WERI-Rb-1 (cell line): ENCODE measurements at places on chromosomes 12 and 14.

DNA sequence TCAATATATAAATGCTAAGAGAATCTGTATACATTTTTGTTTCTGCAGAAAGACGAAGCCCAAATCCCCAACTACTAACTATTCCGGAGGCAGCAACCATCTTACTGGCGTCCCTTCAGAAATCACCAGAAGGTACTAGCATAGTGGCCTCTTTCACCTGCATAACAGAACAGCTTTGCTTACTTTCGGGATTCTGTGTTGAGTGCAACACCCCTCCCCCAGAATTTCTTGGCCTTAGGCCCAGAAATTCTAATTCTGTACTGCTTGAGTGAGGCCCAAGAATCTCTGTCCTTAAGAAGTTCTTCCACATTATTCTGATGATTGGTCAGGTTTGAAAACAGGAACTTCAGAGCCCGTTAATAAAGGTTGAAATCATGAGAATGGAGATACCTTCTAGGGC, 2.9 kb downstream of the SPX start:
- DNase-seq, result no peak

DNA sequence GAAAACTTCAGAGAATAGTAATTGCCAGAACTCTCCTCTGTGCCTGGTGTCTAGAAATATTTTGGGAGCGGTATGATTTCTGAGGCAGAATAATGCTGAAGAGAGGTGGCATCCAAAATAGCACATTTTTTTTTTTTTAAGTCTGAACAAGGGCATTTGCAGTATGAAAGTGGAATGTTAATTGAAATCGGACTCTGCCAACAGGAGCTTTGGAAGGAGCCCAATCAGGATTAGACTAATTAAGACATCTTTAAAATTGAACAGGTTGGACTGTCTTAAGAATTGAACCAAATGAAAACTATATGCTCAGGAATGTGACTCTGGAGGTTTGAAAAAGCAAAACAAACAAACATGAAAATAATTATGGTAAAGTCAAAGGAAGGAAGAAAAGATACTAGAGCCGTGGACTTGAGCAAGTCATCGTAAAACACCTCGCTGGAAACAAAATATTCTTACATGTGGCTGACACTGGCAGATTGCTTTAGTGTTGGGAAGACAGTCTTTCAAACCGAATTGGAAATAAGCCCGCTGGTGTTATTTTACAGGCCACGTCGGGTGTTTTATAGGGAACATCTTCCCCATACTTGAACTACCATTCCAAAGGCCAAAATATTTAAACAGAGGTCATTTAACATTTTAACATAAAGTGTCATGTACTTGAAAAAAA, 436.3 kb downstream of the VRK1 start:
- DNase-seq, result no peak

DNA sequence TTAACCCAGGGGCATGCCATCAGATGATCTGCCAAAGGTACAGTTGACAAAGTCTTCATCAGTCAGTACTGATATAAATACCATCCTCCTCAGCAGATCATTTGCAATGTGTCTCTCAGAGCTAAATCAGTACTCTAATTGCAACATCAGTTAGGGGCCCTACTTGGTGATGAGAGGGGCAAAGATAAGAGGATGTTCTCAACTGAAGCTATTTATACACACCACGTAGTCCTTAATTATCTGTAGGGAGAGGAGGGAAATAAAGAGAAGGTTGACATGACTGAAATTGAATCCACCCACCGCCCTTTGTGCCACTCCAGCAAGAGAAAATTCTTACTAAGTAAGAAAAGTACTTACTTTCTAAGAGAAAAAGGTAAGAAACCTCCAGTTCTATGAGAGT, 157.8 kb upstream of the NUDT4 start:
- no peak for DNase-seq

DNA sequence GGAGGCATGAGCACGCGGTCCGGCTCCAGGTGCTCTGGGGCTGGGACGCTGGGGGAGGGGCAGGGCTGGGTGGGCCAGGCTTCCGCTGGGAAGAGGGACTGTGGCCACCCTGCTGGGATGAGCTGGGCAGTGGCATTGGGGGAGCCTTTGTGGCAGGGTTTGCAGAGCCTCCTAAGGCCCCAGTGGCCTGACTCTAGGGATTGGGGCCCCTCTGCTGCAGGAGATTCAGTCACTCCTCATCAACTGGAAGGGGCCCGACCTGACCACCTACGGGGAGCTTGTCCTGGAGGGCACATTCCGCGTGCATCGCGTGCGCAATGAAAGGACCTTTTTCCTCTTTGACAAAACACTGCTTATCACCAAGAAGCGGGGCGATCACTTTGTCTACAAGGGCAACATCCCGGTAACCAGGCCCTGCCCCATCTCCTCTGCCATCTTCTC, 26.9 kb downstream of the PLEKHG3 start:
- DNase-seq, result no peak

- DNase-seq, result no peak
These were observed 194.4 kb upstream of the CRY1 start for GRCh38 chr12:107287436-107288413.

- no peak for DNase-seq
These were observed 17.4 kb upstream of the COL2A1 start for GRCh38 chr12:48021485-48022179.

DNA sequence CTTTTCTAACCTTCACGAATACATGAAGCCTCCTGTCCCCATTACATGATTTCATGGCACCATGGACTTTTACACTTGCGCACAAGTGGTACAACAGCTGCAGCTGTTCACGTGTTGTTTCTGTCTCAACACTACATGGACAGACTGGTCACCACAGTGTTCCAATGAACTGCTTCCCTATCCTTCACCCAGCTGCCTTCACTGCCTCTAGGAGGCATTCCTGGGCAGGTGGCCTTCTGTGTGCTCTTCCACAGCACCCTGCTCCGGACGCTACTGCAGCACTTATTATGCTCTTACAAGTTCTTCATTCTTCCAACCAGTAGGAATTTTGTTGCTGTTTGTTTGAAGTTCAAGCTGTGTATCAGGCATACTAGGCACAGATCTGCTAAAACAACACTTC, 1.5 kb downstream of the MTERF2 start:
- DNase-seq, result no peak

- DNase-seq, result peak; percentile 66
These were observed 2.8 kb upstream of the AAAS start for GRCh38 chr12:53324113-53324778.

DNA sequence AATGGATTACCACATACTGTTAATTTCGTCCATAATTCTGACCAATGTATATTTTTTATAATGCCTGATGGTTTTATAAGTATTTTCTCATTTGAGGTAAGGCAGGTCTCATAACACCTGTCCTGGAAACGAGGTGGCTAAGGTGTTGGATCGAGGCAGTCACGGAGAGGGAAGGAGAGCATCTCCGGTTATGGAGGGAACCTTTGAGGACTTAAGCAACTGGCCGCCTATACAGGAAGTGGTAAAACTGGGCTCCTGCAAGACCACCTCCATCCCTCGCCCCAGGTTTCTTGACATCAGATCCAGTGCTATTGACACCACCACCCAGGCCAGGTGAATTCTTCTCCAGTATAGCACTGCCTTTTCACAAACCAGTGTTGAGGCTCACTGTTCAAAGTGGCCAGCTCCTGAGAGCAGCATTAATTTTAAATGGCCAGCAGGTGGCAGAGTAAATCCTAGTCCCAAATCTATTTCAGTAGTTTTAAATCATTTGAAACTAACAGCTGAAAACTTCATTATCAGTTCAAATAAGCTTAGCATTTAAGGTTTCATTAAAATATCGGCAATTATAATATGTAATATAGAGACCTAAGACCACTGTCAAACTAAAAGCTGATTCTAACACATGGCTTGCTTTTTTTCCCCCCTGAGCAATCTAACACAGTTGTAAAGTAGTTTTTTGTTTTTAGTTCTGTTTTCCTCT, 100.8 kb downstream of the PPM1A start:
- DNase-seq, result peak; percentile 32

GRCh38 chr14:77965919-77966435, 166.1 kb downstream of the ADCK1 start:
- no peak for DNase-seq

- no peak for DNase-seq
These were observed 203.7 kb downstream of the CACNA1C start for GRCh38 chr12:2256453-2256852.

DNA sequence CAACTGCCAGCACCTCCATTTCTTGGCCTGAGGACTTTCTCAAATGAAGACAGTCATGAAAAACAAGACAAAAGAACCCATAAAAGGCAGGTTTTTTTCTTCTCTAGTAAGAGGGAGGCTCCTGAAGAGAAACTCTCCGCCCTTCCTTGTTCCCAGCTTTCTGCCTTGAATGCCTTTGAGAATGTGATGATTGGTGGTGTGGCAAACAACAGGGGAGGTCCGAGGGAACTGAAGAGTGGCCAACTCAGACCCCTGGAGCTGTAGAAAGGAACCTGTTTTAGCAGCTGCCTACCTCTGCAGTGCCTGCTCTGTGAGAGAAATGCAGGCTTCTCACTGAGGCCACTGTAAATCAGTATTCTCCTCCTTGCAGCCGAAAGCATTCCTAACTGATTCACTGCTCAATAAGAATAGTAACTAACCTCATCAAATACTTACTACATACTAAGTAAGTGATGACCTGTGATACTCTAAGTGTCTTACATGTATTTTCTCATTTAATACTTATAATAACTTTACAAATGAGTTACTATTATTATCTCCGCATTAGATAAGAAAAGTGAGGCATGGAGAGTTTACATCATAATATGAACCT, 16.7 kb upstream of the ERC1 start:
- DNase-seq, result no peak

DNA sequence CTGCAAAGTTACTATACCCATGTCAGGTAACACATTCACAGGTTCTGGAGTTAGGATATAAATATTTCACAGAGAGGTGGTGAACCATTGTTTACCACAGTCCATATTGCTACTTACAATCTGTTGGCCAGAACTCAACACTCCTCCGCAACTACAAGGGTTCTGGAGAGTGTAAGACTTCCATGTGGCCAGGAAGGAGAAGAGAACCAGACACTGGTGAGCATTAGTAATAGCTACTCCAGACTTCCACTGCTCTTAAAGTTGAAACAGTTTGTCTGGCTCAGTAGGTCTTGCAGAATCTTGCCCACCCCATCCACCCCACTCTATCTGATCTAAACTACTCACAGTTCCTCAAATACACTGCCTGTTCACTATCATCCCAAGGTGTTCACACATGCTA, 369.6 kb downstream of the DUSP6 start:
- no peak for DNase-seq

GRCh38 chr14:35140718-35141581, 18.6 kb downstream of the PRORP start:
- no peak for DNase-seq

DNA sequence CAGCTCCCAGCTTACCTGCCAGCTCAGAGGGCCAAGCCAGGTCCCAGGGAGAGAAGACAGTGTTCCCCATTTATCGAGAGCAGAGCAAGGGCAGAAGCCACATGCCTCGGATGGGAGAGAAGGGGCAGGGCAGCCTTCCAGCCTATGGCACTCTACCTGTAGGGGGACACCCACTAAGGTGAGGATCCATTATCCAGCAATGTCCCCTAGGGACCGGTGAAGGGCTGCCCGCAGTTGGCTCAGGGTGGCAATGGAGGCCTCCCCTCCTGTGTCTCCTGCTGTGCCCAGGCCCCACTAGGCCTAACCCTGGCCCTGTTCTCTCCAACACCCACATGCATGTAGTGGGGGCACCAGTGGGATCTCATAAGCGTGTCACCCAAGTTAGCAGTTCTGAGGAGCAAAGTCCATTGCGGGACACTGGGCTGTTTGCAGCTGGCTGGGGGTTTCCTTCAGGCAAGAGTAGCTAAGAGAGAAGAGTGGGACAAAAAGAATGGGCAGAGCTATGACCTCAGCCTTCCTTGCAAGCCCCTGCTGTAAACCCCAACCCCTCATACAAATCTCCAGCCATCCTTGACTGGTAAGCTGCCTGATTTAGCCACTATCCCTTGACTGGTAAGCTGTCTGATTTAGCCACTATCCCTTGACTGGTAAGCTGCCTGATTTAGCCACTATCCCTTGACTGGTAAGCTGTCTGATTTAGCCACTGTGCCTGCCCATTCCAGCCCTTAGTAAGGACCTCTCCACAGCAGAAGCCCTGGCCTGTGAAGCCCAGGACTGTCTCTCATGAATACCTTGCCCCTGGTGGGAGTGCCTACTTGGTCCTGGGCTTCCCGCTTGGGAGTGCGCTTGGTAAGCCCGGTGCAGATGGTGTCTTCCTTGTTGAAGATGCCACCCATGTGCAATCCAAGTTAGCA, 5.2 kb upstream of the ASB2 start:
- DNase-seq, result peak; percentile 60

GRCh38 chr12:121775501-121775900, 18.0 kb downstream of the RHOF start:
- no peak for DNase-seq

- DNase-seq, result no peak
These were observed 119.8 kb downstream of the KICS2 start for GRCh38 chr12:64102339-64102738.
